ENCODE measurements at places on chromosomes 12 and 14.

DNA sequence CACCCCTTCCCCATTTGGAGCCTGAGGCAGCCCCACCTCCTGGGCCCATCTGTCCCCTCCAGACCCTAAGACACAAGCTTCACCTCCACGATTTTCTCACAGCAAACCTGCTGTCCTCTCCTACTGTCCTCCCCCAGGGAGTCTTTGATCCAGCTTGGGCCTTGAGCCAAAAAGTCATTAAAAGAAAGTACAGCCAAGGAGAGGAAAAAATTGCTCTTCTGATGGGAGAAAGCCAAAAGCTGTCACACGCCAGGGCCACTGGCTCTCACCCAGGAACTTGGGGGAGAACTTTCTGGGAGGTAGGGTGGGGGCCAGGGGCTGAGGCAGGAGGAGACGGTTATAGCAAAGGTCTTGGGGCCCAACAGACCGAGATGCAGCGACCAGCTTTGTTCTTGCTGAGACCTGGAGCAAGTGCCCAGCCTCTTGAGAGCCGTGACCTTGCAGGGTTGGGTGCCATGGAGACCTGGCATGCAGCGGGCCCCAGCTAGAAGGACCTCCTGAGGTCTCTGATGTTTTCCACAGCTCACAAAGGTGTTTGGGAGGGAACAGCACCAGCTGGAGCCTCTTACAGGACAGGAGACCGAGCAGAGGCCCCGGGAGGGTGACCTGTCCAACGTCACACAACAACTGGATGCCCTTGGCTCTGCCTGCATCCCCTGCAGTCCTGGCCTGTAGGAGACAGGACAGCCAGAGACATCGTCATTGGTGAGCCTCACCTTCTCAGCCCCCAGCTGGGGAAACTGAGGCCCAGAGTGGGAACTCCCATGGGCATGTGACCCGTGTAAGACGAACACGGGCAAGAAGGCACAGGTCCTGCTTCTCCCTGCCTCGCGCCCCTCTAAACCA is 124.5 kb downstream of the CALM1 start:
- DNase-seq: no peak

DNA sequence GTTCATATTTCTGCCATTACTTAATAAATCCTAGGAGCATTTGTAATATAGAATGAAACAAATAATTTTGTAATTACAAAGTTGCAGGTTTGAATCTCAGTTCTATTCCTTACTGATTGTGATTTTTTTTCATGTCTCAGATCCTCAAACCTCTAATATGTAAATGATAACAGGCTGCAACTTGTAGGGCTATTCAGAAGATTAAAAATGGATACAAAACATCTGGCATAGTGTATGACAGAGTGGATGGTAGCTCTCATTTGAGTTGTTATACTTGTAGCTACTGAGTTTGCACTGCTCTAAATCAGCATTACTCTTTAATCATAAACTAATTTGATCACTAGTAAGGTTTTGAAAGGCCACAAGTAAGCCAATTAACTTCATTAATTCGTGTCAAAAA is 406.3 kb upstream of the MGAT4C start:
- DNase-seq: no peak

DNA sequence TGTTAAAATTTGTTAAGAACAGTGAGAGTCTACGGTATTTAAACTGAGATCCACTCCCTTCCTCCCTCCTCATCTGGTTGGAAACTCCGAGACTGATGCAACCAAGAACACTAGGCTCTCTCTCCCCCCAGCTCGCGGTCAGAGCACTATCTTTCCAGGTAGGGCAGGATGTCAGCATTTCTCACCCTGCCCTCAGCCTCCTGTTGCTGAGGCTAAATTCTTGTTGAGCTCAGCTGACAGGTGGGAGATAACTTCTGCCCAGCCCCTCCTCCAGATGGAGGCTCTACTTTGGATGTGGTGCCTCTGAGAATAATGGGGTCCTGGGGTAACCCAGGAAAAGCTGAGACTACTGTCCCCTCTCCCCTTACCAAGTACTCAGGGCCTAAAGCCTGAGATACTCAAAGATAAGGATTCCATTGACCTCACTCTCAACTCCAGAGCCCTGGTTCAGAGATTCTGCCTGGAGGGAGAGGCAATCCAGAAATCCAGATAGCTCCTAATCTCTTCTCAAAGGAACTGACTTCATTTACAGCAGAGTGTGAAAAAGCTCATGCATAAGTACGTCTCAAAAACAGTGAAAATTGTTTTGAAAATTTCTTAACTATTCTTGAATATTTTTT is 110.1 kb downstream of the EML5 start:
- DNase-seq: no peak

DNA sequence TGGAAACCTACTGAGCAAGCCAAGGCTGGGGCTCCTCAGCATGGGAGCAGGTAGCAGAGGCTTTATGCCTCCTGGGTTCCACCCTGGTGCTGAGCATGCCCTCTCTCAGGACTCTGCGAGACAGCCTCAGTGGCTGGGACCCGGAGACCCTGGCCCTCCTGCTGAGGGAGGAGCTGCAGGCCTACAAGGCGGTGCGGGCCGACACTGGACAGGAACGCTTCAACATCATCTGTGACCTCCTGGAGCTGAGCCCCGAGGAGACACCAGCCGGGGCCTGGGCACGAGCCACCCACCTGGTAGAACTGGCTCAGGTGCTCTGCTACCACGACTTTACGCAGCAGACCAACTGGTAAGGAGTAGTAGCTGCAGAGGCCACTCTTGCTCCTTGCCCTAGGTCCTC is 8.4 kb downstream of the ESPL1 start:
- DNase-seq: no peak

GRCh38 chr12:29148911-29149690 is at the start of gene FAR2:
FAR2 (plus strand) TSS chr12:29149278; CDS start chr12:29270450, 121,172 bp downstream.
- no peak for DNase-seq

GRCh38 chr12:89923091-89923490 is 214.5 kb upstream of the ATP2B1 start:
- no peak for DNase-seq

DNA sequence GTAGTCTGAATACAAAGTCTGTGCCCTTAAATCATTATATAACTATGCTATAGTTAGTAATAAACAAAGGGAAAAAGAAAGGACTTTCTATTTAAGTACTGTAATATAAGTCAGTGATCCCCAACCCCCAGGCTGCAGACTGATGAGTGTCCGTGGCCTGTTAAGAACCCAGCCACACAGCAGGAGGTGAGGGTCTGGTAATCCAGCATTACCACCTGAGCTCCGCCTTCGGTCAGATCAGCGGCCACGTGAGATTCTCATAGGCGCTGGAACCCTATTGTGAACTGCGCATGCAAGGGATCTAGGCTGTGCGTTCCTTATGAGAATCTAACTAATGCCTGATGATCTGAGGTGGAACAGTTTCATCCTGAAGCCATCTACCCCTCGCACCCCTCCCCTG is 15.7 kb downstream of the NFYB start:
- no peak for DNase-seq

- DNase-seq: no peak
These were observed 97.8 kb downstream of the NOVA1 start for GRCh38 chr14:26500028-26500427.

GRCh38 chr12:103884316-103884715 is 43.3 kb upstream of the NT5DC3 start:
- no peak for DNase-seq

- no peak for DNase-seq
These were observed 36.3 kb downstream of the ADGRD1 start for GRCh38 chr12:130990034-130990433.

DNA sequence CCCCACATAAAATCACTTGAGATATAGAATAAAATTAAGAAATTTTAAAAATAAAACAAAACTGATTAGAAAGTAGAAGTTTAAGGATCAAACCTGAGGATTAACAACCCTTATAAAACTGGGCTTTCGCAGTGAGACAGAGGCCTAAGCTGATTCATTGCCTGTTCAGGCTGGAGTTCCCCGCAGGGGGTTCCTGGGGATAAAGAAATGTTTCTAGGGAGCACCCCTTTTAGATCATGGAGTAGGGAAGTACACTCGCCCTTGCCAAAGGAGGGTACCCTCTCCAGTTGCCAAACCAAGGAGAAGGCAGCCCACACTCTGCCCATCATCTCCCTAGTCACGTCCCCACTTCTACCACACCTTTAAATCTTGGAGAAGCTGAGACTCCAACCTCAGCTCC is 6.8 kb downstream of the GLIPR1 start:
- DNase-seq: no peak

- DNase-seq: no peak
These were observed 32.7 kb downstream of the PARP2 start for GRCh38 chr14:20376071-20376588.

GRCh38 chr14:75732888-75733287 is 71.8 kb downstream of the TTLL5 start:
- DNase-seq: no peak

- no peak for DNase-seq
These were observed 823 bp upstream of the TSPAN11 start for GRCh38 chr12:30925607-30926242.

GRCh38 chr14:92596331-92596907 is 82.8 kb downstream of the RIN3 start:
- DNase-seq: no peak

DNA sequence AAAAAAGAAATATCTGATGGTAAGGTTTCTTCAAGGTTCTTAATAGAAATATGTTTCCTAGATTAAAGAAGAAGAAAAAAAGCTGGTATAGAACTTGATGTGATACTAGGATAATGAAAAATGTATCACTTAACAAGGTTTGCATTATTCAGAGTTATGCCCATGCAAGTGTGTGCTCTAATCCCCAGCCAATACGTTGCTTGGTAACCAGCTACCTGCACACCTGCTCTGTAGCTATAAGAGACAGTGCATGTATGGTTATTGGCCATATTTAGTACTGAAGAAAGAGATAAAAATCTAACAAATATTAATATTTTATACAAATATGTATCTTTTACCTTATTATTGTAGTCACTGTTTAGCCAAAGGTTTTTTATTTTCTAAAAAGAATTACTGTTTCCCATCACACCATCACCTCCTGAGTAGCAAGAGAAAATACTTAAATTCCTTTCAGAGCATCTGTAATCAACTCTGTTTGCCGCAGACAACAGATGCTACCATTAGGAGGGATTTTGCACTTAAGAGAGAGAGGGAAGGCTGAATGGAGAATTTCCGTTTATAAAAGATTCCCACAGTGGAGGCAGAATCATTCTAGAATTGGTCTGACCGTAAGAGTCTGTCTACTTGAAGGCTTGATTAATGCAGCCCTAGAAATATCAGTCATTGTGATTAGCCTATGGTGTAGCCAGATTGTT is 115.6 kb downstream of the NEDD1 start:
- DNase-seq: no peak

DNA sequence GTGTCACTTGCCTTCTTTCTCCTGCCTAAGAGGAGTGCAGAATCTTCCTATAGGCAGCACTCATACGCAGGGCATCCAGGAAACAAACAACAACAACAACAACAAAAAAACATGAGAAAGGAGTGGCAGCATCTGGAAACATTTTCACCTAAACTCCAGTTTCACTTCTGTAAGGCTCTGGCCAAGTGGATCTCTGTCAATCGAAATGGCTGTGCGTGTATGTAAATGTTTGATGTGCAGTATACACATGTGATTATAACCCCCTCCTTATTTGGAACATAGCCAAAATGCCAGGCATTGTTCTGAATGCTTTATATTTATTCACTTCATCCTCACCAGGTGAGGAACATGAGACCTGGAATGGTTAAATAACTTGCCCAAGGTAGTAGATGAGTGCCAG is 76.8 kb downstream of the COX16 start:
- no peak for DNase-seq

GRCh38 chr12:91561301-91561957 is 378.8 kb upstream of the DCN start:
- DNase-seq: no peak

DNA sequence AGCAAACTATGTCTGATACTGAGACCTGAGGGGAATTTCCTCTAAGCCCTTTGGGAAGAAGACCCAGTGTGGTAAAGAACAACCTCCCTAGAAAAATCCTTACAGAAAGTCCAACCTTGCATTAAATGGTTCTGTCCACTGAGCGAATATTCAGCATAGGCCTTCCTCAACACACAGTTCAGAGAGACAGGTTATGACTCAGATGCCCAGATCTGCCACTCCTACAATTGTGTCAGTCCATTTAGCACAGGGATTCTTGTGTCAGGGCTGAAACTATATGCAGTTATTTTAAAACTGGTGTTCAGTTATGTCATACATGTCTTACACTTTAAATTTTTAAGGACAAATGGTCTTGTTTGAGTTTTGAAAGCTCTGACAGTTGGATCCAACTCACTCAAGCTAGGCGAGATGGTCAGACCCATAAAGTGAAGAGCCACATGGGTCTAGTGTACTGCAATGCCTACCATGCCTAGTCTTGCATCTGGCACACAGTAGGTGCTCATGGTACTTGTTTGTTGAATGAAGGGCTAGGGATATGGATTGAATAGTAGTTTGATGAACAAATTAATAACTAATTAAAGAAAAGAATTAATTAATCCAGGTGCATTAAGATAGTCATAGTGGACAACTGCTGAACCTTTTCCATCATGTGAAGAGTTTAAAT is 207.5 kb upstream of the PWP1 start:
- DNase-seq: no peak

DNA sequence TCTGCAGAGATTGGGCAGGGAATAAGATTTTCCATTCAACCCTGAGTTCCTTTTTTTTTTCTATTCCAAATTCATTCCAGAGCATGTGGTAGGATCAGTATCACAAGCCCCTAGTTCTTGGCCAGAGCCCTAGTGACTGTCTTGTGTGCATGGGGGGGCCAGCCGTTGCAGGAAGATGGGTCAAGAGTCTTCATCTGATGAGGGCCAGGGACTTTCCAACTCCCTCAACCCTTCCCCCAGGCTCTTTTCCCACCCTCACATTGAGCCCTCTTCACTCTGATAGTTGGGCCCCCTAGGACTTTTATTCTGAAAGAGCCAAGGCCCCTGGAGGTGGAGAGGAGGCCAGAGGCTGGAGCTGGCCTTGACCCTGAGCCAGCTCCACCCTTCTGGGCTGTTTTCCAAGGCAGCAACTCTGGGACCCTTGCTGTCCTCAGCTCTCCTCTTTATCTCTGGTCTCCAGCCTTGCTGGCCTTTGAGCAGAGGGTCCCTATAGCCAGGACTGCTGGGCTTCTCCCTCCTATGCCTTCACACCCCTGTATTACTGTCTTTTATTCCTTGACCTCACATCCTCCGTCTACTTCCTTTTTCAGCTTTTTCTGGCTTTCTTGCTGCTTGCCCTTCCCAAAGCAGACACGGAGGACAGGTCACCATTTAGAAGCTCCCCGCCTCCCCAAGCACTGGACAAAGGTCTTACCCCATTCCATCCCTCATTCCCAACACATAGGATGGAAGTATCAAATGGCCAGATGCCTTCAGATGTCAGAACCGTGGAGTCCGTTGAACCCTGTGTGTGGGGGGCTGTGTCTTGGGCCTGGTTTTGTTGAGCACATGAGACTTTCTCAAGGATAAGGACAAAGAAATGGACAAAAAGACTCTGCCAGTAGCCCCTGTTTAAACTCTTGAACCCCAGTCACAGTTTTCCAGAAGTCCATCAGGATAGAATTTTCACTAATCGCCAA is 5.6 kb downstream of the RBP5 start:
- no peak for DNase-seq

All from cortex of kidney (tissue), 1 donor.